ENCODE measurements at places on chromosomes 3 and 15. TPM values are rescaled to one million over a fixed set of nuclear protein-coding genes. Genes with fewer than 3 reads are reported as not detected.

GRCh38 chr3:149536429-149536828 lies 61.9 kb downstream of the TM4SF4 start:
- no peak for DNase-seq

- no peak for DNase-seq
These were observed 20.6 kb upstream of the USP3 start for GRCh38 chr15:63483521-63484371.

- no peak for DNase-seq
These were observed 104.8 kb downstream of the MYO5A start for GRCh38 chr15:52423852-52424251.

- no peak for DNase-seq
These were observed 4.4 kb upstream of the LRRC15 start for GRCh38 chr3:194373899-194374298.

GRCh38 chr3:67946436-67946835 lies 292.0 kb upstream of the SUCLG2 start:
- no peak for DNase-seq

DNA sequence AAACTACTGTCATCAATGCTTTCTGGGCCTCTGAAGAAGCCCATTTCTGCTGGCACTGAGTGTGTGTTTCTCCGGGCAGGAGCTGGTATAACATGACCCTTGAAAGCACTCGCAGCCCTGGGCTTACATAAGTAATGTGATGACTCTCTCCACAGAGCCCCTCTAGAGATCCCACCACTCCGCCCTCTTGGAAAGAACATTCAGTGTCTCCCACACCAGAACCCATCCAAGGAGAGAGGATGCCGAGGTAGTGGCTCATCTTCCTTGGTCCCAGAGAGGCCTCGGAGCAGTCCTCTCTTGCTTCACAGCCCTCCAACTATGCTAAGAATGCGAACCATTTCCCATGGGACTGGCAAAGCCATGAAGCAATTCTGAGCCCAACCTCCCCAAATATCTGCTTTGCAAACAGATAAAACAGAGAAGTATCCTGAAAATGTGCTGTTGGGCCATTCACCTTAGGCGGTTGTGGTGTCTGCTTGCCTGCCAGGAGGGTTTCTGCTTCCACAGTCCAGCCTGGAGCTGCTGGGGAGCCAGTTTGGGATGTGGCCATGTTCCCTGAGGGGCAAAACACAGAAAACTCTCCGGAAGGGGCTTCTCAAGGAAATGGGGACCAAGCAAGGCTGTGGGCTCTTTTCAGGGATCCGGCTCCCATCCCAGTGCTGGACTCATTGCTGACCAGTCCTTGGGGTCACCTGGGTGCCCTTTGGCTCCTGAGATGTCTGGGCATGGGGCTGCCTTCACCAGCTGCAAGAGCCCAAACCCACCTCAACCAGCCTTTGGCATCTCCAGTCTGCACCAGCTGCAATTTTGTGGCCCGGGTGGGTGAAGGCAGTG lies 47.3 kb downstream of the AMOTL2 start:
- DNase-seq = no peak

DNA sequence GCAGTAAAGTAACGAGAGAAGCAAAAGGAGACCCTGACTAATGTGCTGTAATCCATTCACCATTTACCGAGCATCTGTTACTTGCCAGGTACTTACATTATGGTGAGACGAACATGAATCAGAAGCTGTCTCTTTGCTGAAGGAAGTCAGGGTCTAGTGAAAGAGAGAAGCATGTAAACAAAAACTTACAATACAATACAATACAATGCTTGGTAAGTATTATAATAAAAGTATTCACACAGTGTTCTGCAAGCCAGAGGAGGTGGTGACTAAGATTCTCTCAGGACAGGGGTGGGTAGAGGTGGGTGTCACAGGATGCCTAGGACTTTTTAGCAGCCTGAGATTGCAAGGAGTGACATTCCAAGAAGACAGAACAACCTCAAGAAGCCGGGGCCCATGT lies 50.2 kb upstream of the MGA start:
- no peak for DNase-seq

DNA sequence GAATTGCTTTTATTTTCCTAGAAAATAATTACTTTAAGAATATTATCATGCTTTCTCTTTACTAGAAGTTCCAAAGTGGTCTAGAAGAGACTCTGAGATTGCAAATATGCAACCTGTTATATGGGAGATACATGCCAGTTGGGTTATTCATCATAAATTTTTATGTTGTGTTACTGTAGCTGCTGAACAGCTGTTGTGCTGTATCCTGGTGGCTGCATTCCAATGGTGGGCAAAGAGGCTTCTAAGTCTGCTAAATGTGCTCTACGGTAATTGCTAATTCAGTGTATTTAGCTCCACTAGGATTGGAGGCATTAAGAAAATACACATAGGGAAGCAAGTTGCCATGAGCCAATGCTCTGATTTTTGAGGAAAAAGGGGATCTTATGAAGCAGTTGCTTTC lies 409.0 kb downstream of the TUSC7 start:
- no peak for DNase-seq

DNA sequence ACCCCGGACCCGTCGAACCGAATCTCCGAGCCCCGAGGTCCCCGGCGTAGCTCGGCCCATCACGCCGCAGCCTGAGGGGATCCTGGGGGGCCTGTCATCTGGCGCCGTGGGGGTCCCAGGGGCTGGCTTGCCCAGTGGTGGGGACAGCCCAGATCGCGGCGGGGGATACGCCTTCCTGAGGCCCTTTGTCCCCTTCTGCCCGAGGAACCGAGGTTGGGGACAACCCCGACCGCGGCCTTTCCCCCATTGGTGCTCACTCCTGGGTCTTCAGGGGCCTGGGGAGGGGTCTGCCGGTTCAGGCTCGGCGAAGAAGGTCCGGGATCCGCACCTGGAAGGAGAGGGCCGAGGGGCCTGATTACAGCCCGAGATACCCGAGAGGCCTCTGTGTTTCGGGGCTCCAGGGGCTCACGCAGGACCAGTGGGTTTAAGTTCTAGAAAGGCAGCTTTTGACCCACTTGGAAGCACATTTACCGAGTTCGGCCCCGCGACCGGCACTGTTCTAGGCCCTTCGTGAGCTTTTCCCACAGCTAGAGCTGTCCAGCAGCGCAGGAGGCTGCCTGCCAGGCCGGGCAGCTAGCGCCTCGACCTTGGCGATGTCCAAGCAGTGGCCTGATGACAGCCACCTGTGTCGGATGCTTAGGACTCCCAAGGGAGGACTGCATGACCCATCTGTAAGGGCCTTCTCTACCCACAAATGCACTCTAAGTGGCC lies 504 bp downstream of the ABHD2 start:
- no peak for DNase-seq

H1-8 gene
- total RNA-seq = not detected

ITGA11 gene
- not detected for total RNA-seq

Data from CD8-positive, alpha-beta memory T cell (primary cell).